ENCODE measurements at places on chromosomes 5 and 9.

DNA sequence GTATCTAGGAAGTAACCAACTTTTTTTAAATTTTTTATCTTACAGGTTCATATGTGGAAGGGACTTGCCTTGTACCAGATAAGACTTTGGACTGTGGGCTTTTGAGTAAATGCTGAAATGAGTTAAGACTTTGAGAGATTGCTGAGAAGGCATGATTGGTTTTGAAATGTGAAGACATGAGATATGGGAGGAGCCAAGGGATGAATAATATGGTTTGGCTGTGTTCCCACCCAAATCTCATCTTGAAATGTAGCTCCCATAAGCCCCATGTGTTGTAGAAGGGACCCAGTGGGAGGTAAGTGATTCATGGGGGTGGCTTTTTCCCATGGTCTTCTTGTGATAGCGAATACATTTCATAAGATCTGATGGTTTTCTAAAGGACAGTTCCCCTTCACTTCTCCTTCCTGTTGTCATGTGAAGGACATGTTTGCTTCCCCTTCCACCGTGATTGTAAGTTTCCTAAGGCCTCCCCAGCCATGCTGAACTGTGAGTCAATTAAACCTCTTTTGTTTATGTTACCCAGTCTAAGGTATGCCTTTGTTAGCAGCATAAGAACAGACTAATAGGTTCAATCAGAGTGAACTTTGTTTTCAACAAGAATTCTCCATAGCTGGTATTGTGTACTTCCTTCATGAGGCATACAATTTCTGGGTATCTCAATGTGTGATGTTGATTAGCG is 535.6 kb upstream of the MEF2C start:
- DNase-seq = no peak

DNA sequence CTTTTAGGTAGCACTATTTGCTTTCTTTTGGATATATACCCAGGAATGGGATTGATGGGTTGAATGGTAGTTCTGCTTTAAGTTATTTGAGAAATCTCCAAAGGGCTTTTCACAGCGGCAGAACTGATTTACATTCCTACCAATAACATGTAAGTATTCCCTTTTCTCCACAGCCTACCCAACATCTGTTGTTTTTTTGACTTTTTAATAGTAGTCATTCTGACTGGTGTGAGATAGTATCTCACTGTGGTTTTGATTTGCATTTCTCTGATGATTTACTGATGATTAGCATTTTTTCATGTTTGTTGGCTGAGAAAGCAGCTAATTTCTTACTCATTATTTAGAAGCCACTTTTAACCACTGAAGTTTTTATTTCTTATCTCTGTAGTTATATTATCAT is 221.1 kb upstream of the ACTBL2 start:
- no peak for DNase-seq

DNA sequence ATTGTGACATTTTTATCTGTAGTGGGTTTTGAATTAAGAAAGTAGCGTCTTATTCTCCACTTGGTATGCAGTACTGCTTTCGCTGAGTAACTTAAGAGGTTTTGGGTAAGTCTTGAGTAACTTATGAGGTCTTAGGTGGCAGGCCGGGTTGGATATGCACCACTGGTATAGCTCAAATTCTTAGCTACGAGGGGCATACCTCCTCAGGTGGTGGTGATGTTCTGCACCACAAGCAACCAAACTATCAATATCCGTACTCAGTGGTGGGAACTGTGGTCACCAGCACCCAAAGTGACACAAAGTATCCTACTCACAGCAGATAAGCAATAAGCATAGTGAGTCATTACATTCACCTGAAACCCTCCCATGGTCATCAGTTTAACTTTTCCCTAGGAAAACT is 13.7 kb downstream of the SMC2 start:
- no peak for DNase-seq

DNA sequence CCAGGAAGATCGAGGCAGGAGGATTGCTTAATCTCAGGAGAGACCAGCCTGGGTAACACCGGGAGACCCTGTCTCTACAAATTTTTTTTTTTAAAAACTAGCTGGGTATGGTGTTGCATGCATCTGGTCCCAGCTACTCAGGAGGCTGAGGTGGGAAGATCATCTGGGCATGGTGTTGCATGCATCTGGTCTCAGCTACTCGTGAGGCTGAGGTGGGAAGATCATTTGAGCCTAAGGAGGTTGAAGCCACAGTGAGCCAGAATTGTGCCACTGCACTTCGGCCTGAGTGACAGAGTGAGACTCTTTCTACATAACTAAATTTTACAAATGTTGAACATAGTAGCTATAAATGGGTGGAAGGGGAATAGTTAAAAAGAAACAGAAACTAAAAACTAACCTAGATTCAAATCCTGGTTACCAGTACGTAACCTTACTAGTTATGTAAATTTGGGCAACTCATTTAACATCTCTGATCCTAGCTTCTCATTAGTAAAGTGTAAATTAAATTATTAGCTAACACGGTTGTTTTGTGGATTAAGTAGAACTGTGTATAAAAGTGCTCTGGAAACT is 41.7 kb downstream of the TMEM161B start:
- DNase-seq = no peak

DNA sequence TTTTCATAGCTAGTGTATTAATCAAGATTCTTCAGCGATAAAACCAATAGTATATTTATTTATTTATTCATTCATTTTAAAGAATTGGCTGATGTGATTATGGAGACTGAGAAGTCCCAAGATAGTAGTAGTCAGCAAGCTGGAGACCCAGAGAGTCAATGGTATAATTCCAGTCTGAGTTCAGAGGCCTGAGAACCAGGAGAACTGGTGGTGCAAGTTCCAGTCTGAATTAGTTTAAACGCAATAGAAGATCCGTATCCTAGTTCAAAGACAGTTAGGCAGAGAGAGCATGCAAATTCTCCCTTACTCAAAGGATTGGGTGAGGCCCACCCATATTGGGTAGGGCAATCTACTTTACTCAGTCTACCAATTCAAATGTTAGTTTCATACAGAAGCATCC is 364.2 kb upstream of the RPS23 start:
- no peak for DNase-seq

DNA sequence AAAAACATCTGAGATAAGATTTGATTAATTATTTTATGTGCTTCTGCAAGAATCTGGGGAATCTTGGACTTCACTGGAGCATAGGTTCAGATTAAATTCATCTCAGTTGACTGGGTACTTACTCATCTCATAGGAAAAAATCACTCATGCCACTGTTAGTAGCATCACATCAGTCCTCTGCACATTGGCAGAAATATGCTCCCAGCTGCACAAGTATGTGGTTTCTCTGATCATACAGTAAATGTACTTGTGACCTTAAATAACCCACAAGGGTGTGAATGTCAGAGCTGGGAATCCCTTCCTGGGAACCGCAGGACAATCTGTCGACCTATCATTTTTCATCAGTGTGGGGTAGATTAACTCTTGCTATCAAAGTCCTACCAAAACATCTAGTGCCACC is 203.7 kb upstream of the SLC24A2 start:
- no peak for DNase-seq
